ENCODE measurements at places on chromosomes 16 and 17.
A peak's percentile ranks its signal among the peaks of the same experiment; 100 is the strongest.

DNA sequence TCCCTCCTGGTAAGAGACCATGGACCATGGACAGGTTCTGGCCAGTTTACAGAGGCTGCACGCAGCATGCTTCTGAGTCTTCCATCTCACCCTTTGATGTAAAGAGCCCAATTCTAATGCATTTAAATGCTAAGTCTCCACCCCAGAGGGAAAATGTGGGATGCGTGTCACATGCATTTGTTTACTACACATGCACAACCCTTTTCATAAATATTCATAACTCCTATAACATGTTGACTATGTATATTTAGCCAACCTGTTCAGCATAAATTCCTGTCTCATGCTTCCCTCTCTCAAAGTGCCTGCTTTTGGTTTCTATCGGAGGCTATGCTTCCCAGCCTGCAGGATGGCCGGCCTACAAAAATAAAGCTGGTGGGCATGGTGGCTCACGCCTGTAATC is 260.3 kb downstream of the STX8 start:
- no peak for DNase-seq

DNA sequence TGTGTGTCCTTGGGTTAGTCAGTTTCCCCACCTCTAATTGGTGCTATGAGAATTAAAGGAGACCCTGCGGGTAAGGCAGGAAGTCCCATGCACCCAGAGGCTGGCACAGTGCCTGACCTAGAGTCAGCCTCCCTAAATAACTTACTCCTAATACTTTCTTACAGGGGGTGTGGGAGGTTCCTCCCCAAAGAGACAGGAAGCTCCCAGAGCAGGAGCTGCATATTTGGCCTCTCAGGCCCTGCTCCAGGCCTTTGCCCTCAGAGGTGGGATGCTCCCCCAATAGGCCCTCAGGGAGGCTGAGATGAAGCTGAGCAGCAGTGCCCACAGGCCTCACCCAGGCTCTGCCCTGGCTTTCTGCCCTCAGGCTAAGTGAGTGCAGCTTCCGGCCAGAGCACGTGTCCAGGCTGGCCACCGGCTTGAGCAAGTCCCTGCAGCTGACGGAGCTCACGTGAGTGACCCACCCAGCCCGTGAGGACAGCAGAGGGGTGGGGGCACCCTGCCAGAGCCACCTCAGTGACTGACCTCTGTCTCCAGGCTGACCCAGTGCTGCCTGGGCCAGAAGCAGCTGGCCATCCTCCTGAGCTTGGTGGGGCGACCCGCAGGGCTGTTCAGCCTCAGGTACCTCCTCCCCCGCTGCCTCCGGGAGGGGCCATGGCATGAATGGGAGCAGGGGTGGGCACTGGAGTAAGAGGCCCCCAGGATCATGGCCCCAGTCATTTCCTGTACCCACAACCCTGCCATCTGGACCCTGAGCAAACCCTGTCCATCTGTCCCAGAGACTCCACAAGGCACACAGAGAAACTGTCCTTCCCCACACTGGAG is 31.1 kb upstream of the CPNE2 start:
- peak; percentile 77 for DNase-seq

DNA sequence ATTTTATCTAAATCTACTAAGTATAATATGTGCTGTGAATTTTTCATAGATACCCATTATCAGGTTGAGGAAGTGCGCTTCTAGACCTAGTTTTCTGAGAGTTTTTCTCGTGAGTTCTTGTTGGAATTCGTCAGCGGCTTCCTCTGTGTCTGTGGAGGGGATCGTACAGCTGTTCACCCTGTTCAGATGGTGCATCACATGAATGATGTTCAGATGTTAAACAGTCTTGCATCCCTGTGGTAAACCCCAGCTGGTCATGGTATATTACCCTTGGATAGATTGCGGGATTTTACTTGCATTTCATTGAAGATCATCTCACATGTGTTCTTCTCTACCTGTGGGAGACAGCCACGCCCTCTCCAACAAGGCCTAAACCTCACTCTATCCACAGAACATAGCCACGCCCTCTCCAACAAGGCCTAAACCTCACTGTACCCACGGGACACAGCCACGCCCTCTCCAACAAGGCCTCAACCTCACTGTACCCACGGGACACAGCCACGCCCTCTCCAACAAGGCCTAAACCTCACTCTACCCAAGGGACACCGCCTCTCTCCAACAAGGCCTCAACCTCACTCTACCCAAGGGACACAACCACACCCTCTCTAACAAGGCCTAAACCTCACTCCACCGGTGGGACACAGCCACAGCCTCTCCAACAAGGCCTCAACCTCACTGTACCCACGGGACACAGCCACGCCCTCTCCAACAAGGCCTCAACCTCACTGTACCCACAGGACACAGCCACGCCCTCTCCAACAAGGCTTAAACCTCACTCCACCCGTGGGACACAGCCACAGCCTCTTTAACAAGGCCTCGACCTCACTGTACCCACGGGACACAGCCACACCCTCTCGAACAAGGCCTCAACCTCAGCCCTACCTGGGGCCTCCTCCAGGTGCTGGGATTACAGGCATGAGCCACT is 180.2 kb upstream of the CHMP6 start:
- DNase-seq, result no peak

DNA sequence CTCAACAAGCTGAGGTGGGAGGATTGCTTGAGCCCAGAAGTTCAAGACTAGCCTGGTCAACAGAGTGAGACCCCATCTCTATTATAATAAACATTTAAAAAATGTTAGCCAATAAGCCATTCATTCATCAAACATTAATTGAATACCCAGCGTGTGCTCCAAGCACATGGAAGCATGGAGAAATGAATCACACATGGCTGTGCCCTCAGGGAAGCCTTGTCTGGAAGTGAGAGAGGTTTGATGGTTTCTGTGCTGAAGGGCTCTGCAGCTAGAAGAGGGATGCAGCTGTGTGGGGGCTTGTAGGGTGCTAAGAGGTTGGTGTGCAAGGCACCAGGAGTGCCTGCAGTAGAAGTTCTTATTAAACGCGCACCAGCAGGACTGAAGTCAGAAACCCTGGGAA is 11.2 kb downstream of the CYB5D2 start:
- DNase-seq, result no peak

DNA sequence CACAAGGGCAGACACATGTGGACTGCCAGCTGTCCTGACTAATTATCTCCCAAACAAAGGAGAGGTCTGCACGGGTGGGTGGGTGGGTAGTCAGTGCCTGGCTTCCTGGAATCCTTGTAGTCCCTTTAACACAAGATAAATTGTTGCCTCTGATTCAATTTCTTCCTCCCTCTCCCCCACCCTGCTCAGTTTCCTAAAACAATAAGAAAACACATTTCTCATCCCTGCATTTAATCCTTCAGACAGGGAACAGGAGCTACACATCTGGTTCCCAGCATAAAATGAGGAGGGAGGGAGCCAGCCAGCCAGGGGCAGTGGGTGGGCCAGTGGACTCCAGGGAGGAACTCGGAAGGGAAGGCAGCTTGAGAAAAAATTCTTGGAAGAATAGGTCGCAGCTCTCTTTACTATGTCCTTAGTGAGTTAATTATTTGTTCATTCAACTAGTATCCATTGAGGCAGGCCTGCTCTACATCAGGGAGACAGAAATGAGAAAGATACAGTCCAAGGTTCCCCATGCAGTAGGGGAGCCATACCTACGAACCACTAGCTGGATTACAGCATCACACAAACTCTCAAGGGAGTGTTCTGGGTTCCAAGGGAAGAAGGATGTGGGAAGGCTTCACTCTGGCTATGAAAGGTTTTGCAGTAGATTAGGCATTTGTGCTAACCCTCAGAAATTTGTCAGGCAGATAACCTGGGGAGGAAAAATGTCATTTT is 58.3 kb downstream of the CCT6B start:
- DNase-seq, result no peak

- DNase-seq, result peak; percentile 63
These were observed 78.3 kb downstream of the RMI2 start for GRCh38 chr16:11423315-11424117.

GRCh38 chr17:65470783-65471182 is 90.7 kb downstream of the AXIN2 start:
- no peak for DNase-seq

DNA sequence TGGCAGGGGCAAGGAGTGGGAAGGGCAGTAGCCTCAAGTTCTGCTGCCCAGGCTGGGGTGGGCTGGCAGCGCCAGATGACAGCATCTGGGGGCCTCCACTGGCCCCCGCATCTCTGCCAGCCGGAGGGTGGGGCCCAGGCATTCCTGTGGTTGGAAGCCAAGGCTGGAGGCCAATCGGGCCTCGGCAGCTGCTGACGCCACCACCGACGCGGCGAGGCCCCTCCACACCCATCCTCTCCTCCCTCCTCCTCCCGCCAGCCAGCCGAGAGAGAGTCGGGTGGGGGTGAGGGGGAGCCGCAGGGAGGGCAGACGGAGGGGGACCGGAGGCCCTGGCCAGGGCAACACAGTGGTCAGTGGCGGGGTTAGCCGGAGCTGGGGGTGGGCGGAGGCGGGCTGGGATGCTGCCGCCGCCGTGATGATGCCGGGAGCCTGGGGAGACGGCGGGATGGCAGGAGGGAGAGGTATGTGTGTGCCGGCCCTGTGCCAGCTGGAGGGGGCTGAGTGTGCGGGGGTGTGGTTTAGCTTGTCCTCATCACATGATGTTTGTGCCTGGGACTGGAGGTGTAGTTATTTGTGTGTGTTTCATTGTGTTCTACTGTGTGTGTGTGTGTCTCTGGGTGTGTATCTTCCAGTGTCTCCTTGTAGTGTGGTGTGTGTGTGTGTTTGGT is 36.6 kb downstream of the ARHGAP23 start:
- no peak for DNase-seq

DNA sequence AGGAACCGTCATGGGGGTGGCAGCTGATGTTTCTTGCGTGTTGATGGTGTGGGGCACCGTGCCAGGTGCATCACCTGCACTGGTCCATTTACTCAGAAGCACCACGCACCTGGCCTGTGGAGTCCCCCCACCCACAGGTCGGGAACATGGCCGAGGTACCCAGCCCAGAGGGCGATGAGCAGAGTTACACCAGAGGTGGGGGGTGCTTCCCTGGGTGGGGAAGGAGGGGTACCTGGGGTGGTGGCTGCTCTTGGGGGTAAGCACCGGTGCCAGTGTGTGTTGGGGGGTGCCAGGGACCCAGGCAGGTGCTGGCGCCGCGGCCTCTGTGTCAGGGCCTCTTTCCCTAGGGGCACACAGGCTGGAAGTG is 5.0 kb upstream of the ZNF750 start:
- DNase-seq, result no peak

GRCh38 chr17:64192589-64192988 is 62.6 kb upstream of the ERN1 start:
- DNase-seq, result peak; percentile 37

DNA sequence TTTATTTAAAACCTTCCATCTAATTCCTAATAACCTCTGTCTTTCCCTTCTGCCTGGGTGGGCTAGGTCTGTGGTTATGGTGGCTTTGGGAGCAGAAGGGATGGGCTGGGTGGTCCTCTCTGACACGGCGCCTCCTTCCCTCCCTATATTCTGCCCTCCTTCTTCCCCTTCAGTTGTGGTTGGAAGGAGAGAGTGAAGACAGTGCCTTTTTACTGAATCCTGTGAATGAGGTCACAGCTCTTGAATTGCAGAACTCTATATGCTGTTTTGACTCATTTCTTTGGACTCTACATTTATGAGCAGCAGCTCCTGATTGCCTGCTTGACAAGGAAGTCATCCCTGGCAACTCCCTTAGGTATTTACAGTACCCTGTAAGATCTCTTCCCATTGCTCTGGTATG is 256.0 kb upstream of the ELAC2 start:
- no peak for DNase-seq

GRCh38 chr16:9957433-9957832 is 224.8 kb downstream of the GRIN2A start:
- DNase-seq, result no peak

GRCh38 chr16:20830372-20830771 is 24.0 kb downstream of the REXO5 start:
- DNase-seq, result no peak

GRCh38 chr16:72715267-72715666 is 332.7 kb downstream of the ZFHX3 start:
- DNase-seq, result no peak

DNA sequence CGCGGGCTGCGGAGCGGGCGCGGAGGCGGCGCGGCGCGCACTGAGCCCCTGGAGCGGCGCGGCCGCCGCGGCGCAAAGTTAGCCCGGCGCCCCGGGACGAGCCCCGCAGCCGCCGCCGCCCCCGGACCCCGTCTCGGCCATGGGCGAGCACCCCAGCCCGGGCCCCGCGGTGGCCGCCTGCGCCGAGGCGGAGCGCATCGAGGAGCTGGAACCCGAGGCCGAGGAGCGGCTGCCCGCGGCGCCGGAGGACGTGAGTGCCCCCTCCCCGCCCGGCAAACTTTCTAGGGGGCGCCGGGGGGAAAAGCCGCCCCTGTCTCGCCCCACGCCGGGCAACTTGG is 388 bp downstream of the RHBDL3 start:
- no peak for DNase-seq

GRCh38 chr17:77925831-77926543 is 32.5 kb upstream of the TNRC6C start:
- DNase-seq, result no peak

- DNase-seq, result no peak
These were observed 1.0 kb downstream of the GALNS start for GRCh38 chr16:88855736-88856121.

DNA sequence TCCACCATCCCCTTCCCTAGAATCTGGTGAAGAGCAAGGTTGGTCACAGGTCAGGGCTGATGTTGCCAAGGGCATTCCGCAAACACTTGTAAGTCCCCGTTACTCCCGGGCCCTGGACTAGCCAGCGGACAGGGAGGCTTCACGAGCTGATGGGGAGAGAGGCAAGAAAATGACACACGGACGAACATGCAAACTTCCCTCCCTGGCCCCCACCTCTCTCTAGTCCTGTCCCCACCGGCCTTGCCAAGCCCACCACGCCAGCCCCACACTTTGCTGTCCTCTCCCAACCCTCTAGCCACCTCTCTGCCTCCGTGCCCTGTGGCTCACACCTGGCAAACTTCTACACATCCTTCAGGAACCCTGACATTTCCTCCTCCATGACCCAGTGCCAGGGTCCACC is 54.8 kb downstream of the RPH3AL start:
- no peak for DNase-seq

DNA sequence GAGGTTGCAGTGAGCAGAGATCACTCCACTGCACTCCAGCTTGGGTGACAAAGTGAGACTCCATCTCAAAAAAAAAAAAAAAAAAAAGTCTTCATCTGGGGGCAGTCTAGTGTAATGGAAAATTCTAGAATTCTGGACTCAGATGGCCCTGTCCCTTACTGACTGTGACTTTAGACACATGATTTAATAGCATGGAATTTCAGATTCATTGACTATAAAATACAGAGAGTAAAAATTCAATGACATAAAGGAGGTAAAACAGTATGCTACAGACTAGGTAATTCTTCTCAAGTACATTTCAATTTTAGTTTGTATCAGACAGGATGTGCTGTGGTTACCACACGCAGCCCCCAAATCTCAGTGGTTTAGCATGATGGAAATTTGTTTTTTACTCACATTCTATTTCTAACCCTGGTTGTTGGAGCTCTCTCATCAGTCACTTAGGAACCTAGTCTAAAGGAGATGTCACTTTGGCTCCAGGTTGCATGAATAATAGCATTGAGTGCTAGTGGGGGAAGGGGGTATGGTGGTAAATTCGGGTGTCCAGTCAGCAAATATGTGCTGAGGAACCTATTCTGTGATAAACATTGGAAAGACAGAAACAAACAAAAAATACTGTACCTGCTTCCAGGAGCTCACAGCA is 444.0 kb downstream of the XYLT1 start:
- no peak for DNase-seq

GRCh38 chr16:51012396-51012795 is 138.7 kb downstream of the SALL1 start:
- DNase-seq, result no peak
